ENCODE measurements at places on chromosomes 2 and 18.
A peak's percentile ranks its signal among the peaks of the same experiment; 100 is the strongest.

DNA sequence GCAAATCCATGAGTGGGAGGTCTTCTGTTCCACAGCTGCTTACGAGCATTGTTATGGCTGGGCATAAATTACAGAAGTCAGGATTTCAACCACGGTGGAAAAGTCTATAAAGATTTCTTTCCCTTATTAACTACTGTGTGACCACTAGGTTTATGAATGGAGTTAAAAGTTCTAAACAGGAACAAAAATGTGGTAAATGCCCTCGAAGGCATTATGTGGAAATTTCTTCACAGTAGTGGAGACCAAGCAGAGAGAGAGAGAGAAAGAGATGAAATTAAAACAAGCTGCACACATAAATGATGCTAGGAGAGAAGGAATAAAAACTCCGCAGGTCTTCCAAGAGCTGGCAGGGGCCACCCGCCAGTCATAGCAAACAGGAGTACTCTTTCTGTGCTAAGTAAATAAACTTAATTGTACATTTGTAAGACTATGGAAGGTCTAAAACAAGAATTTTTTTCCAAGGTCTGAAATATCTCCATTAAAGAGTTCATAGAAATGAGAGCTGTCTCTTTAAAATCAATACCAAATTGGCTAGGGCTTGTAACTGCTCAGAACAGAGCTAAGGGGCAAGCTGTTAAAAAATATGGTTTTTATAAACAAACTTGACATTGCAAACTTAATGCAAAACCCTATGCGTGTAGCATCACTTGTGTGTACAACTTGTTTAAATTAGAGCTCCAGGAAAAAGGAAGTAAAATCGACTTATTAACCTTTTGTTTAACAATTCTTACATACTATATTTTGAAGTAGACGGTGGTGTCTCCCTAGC lies 438.2 kb downstream of the MEIS1 start:
- no peak for DNase-seq

DNA sequence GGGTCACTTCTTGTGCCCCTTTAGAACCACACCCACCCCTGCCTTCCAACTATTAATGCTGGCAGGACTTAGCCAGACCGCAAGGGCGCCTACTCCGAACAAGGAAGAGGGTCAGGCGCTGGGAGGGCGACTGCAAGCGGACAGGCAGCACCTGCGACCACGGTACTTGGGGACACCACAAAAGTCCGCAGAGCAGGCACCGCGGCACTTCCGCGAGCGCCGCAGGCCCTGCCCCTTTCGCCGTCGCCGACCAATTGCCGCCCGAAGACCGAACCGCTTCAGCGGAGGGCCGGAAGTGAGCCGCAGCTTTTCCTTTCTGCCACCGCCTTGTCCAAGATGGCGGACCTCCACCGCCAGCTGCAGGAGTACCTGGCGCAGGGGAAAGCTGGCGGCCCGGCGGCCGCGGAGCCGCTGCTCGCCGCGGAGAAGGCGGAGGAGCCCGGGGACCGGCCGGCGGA lies at the start of gene SFT2D3:
Gene SFT2D3 (plus strand): TSS at position 305 of the 458 bp plus-strand sequence. CDS start 32 bp downstream, at position 337.
- peak; percentile 90 for DNase-seq

GRCh38 chr18:62792016-62792415 lies 76.7 kb downstream of the PHLPP1 start:
- DNase-seq, result no peak

- DNase-seq, result no peak
Measured at GRCh38 chr2:95292623-95293260, 4.4 kb upstream of the KCNIP3 start.

- DNase-seq, result no peak
Measured at GRCh38 chr2:165634282-165634681, 159.8 kb downstream of the GALNT3 start.

DNA sequence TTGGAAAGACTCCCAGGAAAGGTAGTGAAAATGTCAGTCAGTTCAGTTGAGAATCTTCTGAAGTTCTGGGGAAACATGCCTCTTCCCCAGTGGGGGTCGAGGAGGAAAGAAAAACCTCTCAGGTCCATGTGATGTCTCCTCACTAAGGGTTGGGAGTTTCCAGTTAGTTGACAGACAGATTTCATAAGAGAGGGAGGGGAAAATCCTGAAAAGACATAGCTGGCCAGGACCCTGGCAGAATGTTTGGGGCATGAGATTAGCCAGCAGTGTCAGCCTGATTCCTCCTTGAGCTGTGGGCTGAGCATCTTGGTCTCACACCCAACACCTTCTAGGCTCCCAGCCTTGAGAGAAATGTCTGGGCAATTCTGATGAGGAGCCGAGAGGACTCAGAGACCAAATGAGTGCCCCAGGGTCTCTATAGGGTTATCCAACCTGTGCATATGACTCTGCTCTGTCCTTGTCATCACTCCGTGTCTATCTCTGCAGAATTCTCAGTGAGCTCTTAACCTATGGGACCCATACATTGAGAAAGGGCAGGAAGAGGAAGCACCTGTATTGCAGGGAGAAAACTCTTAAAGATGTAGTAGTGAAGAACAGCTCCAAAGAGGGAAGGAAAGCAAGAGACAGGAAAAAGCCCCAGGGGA lies 13.9 kb downstream of the BMP10 start:
- DNase-seq, result no peak

DNA sequence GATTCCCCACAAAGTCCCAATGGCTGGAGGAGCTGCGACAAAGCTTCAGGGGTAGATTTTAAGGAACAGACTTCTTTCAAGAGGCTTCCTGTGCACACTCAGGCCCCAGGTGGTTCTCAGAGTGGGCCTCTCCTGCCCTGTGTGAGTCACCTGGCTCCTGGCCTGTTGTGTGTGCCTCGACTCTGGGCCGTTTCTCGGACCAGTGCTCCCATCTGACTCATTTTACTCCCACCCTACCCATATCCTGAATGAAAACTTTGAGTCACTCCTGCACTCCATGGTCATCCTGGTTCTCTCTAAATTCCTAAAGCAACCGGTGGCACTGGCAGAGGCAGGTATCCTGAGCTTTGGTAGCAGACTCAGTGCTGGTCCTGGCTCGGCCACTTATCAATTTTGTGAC lies 84.1 kb downstream of the CELF4 start:
- DNase-seq, result peak; percentile 84

GRCh38 chr2:70697603-70698383 lies 70.2 kb downstream of the ADD2 start:
- no peak for DNase-seq

GRCh38 chr2:232042911-232043574 lies 81.5 kb downstream of the DIS3L2 start:
- DNase-seq, result no peak
